ENCODE measurements at places on chromosomes 1 and 21.

DNA sequence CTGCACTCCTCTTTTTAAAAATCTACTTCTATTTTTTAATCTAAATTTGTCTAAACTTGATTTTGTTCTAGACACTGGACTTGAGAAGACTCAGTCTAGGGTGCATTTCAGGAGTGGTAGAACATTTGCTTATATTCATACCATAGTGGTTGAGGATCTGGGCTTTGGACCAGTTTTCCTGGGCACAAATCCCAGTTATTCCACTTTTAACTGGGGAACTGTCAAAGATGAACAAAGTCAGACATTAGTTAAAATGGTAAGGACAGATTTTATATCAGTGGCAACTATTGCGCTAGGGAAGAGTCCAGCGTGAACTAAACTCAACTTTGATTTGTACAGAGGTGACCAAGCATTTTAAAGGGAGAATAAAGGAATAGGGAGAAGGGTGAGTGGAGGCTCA, 102.4 kb downstream of the FMN2 start:
- no peak for DNase-seq

GRCh38 chr1:100300691-100301090, 34.7 kb downstream of the RTCA start:
- no peak for DNase-seq

DNA sequence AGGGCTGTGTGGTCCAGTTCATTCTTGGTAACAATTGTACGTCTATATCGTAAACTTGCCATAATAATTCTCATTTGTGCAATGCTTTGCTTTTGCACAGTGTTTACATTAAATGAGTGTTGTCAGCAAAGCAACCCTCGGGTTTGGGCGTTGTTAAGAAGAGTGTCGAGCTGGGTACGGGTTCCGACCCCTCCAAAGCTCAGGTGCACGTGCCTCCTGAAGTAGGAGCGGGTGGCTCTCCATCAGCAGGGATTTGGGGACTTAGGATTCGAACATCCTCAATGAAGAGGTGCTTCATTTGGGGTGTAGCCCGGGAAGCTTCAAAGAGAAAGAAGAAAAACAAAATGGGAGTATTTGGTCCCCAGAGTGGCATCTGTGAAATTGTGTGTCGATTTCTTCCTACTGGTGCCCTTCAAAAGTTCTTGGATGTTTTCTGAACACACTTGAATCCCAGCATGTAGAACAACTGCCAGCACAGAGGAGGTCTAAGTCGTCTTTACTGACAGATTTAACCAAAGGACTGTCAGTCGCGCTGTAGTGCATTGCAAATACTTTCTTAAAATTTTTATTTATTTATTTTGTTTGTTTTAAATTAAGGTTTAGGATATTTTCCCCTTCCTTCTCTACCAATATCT, 1.1 kb downstream of the TRIM58 start:
- no peak for DNase-seq

DNA sequence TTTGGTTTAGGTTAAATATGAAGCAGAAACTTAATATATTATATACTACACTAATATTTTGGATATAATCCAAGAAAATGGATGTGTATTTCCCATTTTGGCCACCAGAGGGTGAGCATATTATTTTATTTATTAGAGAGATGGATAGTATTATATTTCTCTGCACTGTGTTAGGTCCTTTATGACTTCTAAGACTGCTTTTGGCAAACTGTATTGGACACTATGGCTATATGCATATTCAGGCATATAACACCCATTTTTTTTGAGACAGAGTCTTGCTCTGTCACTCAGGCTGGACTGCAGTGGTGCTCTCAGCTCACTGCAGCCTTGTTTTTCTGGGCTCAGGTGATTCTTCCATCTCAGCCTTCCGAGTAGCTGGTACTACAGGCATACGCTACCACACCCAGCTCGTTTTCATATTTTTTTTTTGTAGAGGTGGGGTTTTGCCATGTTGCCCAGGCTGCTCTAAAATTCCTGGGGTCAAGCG, 17.8 kb upstream of the PGM1 start:
- peak; percentile 24 for DNase-seq

GRCh38 chr1:37310064-37310463, 164.3 kb upstream of the ZC3H12A start:
- DNase-seq, result no peak

DNA sequence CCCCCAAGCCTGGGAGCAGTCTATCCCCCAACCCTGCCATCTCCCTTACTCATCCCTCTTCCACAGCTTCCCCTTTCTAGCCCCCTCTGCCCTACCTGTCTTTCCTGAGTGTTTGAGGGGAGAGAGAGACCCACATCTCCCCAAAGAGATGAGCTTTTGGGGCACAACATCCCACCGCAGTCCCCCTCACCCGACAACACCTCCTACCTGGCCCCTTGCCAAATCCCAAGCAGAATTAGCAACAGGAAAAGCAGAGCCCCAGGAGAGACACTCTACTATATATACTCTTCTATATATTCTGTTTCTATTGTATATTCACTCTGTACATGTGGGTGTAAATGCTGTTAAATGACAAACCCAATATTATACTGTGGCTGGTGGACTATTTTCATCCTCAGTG, 9.9 kb upstream of the KCNC4 start:
- DNase-seq, result no peak

GRCh38 chr1:28631713-28632112, 11.2 kb downstream of the TAF12 start:
- DNase-seq, result no peak

GRCh38 chr1:147721716-147722115, 38.7 kb downstream of the GJA5 start:
- DNase-seq, result no peak

- peak; percentile 78 for DNase-seq
Measured at GRCh38 chr1:206631085-206631509, 4.2 kb upstream of the DYRK3 start.

All from bone marrow (tissue), 2 donors.